NCI-H2029 (cell line): ENCODE measurements at places on chromosomes 12 and 14.

DNA sequence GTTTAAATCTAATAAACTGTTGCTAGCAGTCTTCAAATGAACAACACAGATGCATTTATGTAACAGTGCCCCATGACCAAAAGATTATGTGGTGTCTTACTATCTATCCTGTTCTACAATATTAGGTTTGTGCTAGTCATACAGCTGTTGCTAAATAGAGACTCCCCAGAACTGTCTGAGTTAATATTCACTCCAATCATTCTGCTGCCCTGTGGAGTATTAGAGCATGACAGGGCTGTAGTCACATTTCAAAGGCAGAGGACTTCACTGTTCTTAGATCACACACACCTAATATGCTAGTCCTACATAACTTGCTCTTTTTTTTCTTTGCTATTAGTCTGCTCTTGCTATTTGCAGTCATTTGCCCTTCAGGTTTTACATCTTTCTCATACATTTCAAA, 157.6 kb upstream of the MDGA2 start:
- no peak for DNase-seq

- no peak for DNase-seq
Observed at GRCh38 chr12:46174061-46174662, 94.7 kb downstream of the SLC38A1 start.

DNA sequence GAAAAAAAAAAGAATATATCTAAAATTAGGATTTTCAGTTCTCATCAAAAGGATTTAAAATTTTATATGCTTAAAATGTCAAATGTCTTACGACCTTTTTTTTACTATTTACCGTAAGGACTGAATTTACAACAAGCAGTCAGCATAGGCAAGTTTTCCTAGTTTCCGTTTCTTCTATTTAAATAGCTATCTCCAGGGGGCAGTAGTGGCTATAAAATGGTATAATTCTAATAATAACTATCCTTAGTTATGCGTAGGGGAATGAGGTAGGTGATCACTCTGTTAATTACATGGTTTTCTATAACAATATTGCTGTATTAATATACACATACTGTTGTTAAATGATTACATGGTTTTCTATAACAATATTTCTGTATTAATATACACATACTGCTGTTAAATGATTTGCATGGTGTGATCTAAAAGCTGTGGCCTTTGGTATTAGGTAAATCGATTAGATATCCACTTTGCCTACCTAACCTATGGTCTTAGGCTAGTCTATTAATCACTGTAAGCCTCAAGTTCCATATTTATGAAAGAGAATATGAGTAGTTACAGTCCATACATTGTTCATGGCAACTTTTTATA, 217.7 kb upstream of the PDZRN4 start:
- no peak for DNase-seq

DNA sequence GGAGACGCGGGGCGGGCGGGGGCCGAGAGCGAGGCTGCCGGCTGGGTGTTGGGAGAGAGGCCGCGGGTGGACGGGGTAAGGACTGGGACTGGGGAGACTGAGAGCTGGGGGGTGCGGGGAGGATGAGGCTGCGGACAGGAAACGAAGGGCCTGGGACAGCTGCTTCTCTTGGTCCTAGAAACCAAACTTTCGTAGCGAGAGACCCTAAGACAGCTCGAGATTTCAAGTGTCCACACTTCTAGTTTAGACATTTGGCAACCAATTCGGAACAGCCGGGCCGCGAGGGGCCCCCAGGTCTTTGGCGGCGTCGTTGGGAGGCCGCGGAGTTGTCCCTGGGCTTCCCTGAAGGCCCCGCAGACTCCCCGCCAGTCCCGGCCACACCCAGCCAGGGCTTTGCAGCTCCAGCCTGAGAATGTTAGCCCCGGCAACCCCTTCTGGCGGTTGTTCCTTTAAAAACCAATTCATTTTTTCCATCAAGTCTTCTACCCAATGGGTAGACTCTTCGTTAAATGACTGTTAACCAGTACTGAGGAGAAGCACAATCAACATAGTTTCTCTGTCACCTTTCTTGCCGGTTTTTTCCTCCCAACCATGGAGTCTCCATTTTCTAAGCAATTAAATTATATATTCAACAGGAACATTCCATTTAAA, 11.5 kb downstream of the NKX2-1 start:
- DNase-seq: no peak

DNA sequence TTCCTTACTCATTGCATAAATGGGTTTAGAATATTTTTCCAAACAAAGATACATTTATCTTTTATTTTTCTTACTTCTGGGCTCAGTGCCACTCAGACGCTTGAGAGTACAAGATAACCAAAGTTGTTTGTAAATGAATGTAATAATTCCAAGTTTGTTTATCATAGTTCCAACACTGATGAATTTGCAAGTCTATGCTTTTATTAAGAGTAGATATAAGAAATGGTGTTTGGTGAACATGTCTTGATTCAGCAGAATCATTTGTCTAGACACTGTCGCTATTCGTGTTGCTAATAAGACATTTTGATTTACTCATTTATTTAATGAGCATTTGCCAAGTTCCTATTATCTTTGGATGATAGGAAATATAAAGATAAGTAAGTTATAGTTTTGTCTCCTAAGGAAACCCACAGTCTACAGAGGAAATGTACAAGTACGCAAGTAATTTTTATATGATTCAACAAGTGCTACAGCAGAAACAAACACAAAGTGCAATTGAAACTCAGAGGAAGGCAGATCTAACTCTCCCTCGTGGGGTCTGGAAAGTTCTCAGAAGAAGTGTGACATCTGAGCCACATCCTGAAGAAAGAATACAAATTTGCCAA, 132.8 kb upstream of the FSCB start:
- no peak for DNase-seq

- DNase-seq: no peak
Observed at GRCh38 chr14:51697848-51698247, 46.1 kb downstream of the FRMD6 start.

GRCh38 chr12:22034709-22035506, 11.1 kb upstream of the CMAS start:
- no peak for DNase-seq
